WTC11 (cell line): ENCODE measurements at places on chromosomes 5 and 9.

GRCh38 chr5:73858054-73858453 lies 232.1 kb downstream of the ARHGEF28 start:
- DNase-seq = no peak

- no peak for DNase-seq
Measured at GRCh38 chr9:115126404-115126803, 8.4 kb upstream of the TNC start.

- DNase-seq = no peak
Measured at GRCh38 chr9:16561121-16561520, 309.3 kb downstream of the BNC2 start.

- DNase-seq = no peak
Measured at GRCh38 chr9:89935801-89936200, 331.0 kb downstream of the GADD45G start.

DNA sequence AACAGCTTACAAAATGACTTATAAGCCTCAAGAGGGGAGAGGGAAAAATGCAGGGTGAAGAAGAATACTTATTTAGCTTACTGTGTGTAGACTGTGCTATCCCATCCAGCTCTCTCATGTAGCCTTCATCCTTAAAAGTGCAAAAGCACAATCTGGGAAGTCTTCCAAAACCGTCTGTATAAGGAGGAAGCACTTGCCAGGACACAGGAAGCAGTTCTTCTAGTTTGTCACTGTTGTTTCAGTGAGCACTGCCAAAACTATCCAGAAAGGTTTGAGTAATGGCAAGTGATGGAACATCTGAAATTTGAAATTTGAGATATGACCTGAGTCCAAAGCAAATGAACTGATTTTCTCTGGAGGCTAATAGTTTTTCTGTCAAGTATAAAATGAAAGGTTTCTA lies 140.8 kb upstream of the ISL1 start:
- no peak for DNase-seq

- no peak for DNase-seq
Measured at GRCh38 chr9:38424918-38425317, 664 bp upstream of the IGFBPL1 start.

DNA sequence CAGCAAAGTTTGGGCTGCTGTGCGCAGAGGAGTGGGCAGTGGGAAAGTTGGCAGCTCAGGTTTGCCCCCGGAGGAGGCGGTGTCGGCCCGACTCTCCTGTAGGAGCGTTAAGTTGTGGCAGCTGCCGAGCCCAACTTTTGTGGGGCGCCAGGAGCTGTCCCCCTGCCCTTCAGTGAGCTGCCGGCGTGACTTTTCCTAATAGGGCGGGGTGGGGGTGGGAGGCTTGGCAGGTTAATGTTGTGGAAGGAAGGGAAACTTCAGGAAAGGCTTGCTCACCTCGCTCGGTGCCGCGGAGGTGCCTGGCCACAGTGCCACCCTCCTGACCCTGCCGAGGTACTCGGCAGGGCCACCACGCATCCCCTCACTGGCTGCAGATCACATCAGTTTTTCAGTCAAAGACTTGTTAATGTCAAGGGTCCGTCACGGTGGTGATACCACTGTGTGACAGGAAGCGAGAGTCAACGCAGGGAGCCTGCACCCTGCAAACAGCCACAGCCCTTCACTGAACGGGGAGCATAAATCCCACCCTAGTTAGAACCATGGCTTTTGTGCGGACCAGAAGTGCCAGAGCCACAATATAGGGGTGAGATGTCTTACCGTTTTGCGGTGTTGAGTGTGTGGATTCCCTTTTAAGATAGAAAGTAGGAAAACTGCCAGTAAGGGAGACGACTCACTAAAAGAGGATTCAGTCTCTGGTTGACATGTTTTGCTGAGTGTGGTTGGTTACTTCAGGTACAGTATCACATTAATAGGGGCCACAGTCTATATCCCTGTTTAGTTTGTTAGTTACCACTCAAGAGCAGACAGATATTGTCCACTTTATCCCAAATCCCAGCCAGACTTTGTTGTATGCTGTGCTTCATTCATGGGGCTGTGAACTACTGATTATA lies 796 bp downstream of the LNPEP start:
- DNase-seq = peak; percentile 40

DNA sequence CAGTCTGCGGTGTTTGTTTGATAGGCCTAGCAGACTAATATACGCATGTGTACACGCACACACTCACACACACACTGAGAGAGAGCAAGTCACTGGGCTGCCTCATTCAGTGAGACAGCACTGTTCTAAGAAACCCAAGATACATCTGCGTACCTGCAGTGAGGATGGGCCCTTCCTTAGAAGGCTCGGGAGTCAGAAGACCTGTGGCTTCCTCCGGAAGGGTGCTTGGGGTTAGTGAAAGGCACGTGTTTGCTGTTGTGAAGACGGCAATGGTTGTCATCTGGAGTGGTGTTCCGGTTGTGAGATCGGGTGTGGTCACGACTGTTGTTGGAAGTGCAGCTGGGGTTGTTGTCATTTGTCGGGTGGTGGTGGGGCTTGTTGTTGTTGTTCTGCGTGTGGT lies 11.7 kb downstream of the TIMD4 start:
- DNase-seq = no peak

DNA sequence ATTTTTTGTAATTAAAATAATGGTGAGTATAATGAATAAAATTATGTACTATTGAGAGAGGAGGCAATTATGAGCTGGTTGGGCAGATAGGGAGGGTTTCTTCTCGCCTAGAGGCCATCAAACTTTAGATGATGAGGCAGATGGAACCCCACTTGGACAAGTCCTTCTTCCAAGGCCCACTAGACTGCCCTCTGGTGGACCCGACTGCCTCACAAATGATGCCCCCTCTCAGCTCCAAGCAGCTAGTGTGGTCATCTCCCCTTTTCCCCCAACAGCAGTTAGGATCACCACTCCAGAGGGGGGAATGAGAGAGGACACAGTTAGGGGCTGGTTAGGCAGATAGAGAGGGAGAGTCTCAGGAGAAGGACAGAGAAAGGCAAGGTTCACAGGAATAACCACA lies 348.0 kb upstream of the CDH18 start:
- DNase-seq = peak; percentile 25

DNA sequence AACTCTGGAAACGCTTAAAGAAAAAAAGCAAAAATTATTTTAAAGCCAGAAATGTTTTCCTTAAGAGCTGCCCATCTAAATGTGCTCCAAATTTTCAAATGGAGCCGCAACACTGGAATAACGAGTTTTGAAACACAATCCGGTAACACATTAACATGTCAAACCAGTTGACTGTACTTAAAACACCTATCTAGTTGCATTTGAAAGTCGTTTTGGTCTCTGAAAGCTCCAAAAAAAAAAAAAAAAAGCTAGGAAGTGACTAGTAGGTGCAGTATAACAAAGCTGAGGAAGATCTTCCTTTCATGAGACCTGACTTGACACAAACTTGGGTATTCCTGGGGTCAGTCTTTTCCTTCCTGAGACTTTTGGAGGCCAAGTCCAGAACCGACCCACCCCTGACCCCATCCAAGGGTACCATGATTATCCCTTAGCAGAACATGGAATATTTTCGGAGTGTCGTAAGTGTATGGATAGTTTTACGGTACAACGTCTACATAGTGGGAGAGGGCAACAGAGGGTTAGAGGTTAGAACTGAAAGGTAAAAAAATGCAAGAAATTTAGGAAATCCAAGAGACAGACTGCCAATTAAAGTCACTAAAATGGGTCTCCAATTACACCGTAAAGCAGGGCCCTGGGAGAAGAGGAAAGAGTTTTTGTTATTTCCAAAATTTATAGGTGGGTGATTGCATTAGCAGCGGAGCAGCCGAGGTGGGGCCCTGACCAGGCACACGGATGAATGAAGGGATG lies 812 bp downstream of the CETN3 start:
- DNase-seq = no peak

- no peak for DNase-seq
Measured at GRCh38 chr5:14213253-14213652, 70.1 kb downstream of the TRIO start.

- peak; percentile 71 for DNase-seq
Measured at GRCh38 chr9:137295238-137295811, 6.7 kb downstream of the NRARP start.

GRCh38 chr5:61320860-61321259 lies 11.2 kb upstream of the ZSWIM6 start:
- no peak for DNase-seq

DNA sequence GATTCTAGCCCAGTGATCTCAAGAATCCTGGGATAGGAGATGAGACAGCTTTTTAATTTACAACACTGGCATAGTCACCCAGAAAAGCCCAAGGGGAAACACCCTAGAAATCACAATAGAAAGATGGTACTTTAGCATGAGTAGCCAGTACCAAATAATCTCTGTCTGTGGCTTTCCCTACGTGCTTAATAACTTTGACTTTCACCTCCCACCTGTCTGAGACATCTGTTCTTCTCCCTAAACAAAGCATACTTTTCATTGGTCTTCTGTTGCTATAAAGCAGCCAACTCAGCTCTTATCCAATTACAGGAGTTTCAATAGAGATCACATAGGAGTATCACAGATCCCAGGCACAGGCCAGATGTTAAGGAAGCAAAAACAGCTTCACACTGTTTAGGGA lies 10.4 kb downstream of the MARCHF3 start:
- no peak for DNase-seq

DNA sequence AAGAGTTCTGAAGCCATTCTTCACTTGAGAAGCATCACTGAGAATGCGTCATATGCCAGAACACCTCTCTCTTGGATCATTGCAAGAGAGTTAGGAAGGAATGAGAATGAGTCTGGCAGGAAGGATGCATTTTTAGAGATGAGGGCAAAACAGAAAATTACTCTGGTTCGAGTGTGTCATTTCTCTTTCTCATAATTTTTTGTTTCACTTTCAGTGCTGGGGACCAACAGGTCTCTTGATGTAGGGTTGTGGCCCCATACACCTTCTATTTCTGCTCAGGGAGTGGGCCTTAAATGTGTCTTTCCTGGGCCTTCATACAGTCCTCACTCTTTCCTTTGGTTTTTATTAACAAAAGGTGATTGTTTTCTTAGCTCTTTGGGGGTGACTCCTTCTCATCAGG lies 302.4 kb downstream of the NR3C1 start:
- no peak for DNase-seq

- no peak for DNase-seq
Measured at GRCh38 chr9:88682431-88682831, 147.5 kb downstream of the NXNL2 start.

DNA sequence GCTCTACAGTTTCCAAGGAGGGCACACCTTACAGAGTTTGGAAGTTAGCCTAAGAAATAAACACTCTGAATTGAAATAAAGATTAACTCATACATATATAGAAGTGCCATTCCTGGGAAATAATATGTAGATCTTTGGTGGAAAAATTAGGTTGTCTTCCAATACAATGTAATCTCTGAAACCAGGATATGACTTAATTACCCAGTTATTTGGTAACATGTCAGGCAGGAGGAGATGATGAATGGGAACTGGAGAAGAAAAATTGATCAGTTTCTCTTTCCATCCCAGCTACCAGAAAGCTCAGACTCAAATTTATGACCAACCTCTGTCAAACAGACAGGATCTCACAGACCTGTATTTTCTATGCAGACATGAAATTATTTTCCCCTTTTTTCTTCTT lies 215.2 kb upstream of the SNX2 start:
- no peak for DNase-seq

GRCh38 chr9:110546411-110546871 lies 33.1 kb downstream of the SVEP1 start:
- DNase-seq = no peak

- DNase-seq = no peak
Measured at GRCh38 chr5:150558088-150558621, 50.2 kb downstream of the NDST1 start.

DNA sequence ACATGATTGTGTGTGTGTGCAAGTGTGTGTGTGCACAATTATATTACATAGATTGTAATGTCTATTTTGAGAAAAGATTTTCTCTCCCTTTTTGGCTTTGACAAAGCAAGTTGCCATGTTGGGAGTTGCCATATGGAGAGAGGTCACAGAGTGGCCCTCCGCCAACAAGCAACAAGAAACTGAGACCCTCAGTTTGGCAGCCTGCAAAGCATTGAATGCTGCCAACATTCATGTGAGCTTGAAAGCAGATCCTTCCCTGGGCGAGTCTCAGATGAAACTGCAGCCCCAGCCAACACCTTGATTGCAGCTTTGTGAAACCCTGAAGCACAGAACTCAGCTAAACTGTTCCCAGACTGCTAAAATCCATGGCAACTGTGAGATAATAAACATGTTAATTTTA lies 498.0 kb downstream of the NR2F1-AS1 start:
- DNase-seq = no peak

DNA sequence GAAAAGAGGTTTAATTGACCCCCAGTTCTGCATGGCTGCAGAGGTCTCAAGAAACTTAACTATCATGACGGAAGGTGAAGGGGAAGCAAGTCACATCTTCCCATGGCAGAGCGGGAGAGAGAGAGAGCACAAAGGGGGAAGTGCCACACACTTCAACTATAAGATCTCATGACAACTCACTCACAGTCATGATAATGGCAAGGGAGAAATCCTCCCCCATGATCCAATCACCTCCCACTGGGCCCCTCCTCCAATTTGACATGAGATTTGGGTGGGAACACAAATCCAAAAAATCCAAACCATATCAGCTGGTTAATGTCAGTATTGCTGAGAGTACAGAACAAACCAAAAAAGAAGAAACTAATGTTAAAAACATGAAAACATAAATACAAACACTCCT lies 120.2 kb downstream of the STARD4 start:
- no peak for DNase-seq

- no peak for DNase-seq
Measured at GRCh38 chr5:40333459-40334241, 346.1 kb upstream of the PTGER4 start.

GRCh38 chr5:140399979-140400729 lies 1.5 kb upstream of the ANKHD1 start:
- no peak for DNase-seq

DNA sequence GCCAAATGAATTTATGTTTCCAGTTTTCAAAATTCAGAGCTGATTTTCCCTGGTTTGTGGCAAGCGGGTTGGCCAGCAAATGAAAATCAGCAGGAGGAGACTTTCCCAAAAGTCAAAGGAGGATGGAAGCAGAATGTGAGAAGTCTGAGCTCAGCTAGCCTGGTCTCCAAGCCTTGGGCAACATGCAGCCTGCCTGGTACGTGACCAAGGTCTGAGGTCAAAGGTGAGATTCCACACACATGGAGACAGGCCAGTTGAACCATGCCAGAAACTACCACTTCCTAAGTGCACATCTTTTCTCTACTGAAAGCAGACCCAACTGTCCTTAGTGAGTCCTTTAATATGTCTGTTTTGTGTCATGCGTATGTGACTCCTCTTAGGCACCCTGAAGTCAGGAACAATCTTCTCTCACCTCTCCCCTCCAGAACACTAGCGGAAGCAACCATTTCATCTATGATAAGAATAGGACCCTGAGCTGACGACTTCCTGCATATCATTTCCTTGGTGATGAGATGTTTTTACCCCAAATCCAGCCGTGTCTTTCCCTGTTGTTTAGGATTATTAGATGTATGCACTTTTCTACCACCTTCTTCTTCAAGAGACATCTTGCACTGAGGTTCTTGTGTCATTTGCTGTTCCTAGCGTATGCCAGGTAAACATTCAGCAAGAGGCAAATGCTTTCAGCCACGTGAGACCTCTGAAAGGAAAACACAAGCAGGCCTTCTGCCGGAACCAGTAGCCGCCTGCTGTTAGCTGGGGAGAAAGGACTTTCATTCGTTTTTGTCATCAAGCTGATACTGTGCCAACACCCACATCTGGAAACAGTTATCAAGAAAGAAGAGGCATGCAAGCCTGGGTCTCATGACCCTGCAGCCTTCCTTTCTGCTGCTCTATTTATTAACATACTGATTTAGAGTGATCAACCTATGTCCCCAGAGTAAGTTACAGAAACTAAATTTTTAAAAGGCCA lies 9.7 kb upstream of the TGFBI start:
- no peak for DNase-seq
